WTC11 (cell line): ENCODE measurements at places on chromosomes 1 and 21. TPM values are rescaled to one million over a fixed set of nuclear protein-coding genes. Genes with fewer than 3 reads are reported as not detected.

C4BPA gene
- 0.23 to 0.39 TPM (median 0.30 TPM) in 3 replicates for total RNA-seq

LCE1C gene
- total RNA-seq = not detected in 3 replicates

PODN gene
- total RNA-seq = 0.23 to 0.48 TPM (median 0.30 TPM) in 3 replicates

KCNK2 gene
- total RNA-seq = 0.15 to 0.46 TPM (median 0.34 TPM) in 3 replicates

DNA sequence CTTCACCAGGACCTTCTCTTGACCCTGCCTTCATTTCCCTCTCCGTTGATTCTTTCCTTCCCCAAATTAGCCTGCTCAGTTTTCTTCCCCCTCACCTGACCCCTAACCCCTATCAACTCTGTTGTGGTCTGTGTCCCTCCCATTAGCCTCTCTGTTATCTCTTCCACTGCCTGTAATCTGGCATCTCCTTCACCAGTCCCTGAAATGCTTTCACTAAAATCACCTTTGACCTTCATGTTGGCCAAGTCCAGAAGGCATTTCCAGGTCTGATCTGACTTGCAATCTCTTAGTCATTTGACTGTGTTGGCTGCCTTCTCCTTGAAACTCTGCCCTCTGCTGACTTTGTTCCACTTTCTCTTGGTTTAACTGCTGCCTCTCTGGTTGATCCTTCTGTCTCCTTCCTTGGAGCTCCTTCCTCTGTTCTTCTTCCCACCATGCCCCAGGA is 28.2 kb downstream of the ATP8B2 start:
- peaks cover 13% of the 10 kb centered on the region for H3K4me1 ChIP-seq
- no peak overlapping the region for H3K27ac ChIP-seq
- H3K36me3 ChIP-seq = peaks cover 12% of the 10 kb centered on the region
- peaks cover 22% of the 10 kb centered on the region for H3K27me3 ChIP-seq

- H3K36me3 ChIP-seq = no peaks in the 10 kb centered on the region
- no peak overlapping the region for H3K27ac ChIP-seq
- no peaks in the 10 kb centered on the region; the same call in 1 of the 2 replicates for H3K27me3 ChIP-seq
- DNase-seq = no peak
Measured at GRCh38 chr1:99680270-99680669, 34.4 kb downstream of the PALMD start.

DNA sequence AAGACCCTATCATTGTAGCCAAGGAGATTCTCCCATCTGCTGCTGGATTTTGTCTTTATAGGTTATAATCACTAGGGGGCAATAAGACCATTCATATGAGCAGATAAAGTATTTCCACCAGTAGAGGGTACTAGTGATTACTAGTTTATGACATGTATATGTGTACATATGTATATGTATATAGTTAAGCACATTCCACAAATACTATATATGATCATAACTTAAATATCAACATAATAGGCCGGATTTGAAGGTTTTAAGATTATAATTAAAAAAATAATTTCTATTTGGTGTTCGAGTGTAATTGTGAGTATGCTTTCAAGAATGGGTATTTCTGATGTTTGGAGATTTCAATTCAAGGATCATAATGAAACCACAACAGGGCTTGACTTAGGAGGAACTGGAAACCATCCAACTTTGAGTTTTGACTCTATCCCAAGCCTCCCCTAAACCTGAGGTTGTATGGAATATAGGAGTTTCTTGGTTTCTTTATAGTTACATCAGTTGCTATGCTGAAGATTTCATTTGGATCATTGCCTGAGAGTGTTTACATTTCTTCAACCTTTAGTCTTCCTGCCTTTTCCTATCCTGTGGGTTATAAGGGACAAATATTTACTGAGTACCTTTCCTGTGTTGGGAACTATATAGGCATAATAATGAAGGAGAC is 16.9 kb downstream of the TCEANC2 start:
- H3K27me3 ChIP-seq = no peaks in the 10 kb centered on the region
- no peaks in the 10 kb centered on the region for H3K4me1 ChIP-seq
- no peak overlapping the region for H3K4me3 ChIP-seq
- DNase-seq = no peak
- peaks cover 12% of the 10 kb centered on the region for H3K36me3 ChIP-seq
- no peak overlapping the region for H3K27ac ChIP-seq

DNA sequence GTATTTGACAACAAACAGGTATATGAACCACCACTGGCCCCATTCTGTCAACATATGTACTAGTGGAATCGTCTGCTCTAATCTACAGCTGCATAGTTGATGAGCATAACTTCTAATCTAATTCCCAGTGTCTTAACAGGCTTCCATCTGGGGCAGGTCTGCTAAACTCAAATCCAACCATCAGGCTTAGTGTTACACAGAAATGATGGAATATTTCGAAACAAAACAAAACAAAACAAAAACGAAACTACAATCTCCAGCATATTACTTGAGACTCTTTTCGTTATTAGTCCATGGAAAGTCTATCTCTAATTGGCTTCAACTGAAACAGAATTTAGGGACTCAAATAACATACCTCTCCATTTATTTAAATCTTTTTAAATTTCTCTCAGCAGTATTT is 37.6 kb downstream of the DIPK1A start:
- H3K27me3 ChIP-seq = no peaks in the 10 kb centered on the region; the same call in 1 of the 2 replicates
- 0 out of 2 replicates have a peak, but pooled peaks cover 4% of the 10 kb centered on the region for H3K36me3 ChIP-seq
- H3K27ac ChIP-seq = no peak overlapping the region
- no peak for DNase-seq
- H3K4me1 ChIP-seq = peaks cover 8% of the 10 kb centered on the region; the same call in 1 of the 2 replicates

AQP10 gene
- not detected in 3 replicates for total RNA-seq

GRCh38 chr1:174569240-174569639 is 121.5 kb downstream of the GPR52 start:
- DNase-seq = no peak
- H3K4me1 ChIP-seq = peaks cover 15% of the 10 kb centered on the region
- H3K27ac ChIP-seq = no peak overlapping the region; the same call in 1 of the 2 replicates
- H3K4me3 ChIP-seq = no peak overlapping the region

USH2A gene
- 0.07 to 0.37 TPM (median 0.32 TPM) in 3 replicates for total RNA-seq

GUCA2A gene
- total RNA-seq = not detected in 3 replicates

DNA sequence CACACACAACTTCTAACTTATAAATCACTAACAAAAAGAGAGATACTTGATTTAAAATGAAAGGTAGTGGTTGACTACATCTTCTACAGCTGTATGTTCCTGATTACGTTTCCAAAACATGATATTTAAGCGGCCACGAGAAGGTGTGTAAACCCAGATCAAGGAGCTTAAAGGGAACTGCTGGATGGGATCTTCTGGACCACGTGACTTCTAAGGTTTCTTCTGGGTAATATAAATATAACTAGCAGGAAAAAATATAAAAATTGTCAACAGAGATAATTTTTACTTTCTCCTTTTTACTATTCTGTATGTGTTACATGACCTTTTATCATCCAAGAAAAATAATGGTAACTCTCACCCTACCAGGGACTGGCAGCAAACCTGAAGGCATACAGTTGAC is 66.2 kb downstream of the TTLL7 start:
- no peaks in the 10 kb centered on the region for H3K36me3 ChIP-seq
- H3K27me3 ChIP-seq = no peaks in the 10 kb centered on the region
- no peak for DNase-seq
- no peak overlapping the region for H3K4me3 ChIP-seq

DNA sequence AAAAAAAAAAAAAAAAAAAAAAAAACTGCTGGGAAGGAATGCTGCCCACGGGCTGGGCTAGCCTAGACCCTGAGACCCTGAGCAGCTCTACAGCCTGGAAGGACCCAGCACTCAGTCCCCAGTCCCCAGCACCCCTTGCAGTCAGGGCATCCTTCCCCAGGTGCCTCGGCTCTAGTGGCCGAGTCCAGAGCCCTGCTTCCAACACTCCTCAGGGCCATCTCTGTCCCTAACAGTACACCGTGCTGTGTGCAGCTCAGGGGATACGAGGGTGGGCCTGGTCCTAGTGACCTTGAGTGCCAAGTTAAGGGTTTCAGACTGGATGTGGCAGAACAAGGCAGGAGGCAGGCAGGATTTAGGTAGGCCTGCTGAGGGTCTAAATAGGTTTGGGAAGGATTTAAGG is 50.2 kb upstream of the LRP8 start:
- no peaks in the 10 kb centered on the region for H3K36me3 ChIP-seq
- H3K27ac ChIP-seq = no peak overlapping the region
- no peak overlapping the region for H3K4me3 ChIP-seq
- H3K27me3 ChIP-seq = peaks cover 21% of the 10 kb centered on the region
- DNase-seq = peak; percentile 7
- H3K4me1 ChIP-seq = peaks cover 26% of the 10 kb centered on the region

LCE2B gene
- total RNA-seq = not detected in 3 replicates

- no peak for DNase-seq
- no peak overlapping the region for H3K4me3 ChIP-seq
- H3K27ac ChIP-seq = no peak overlapping the region
- no peaks in the 10 kb centered on the region for H3K4me1 ChIP-seq
- H3K36me3 ChIP-seq = peaks cover 90% of the 10 kb centered on the region
Measured at GRCh38 chr1:116390195-116390594, 17.2 kb downstream of the ATP1A1 start.
